ENCODE measurements at places on chromosomes 12 and 14. TPM values are rescaled to one million over a fixed set of nuclear protein-coding genes. Genes with fewer than 3 reads are reported as not detected.

Gene NXPH4
- total RNA-seq, result 5.1 TPM

Gene UNC79
- not detected for total RNA-seq

Gene SLC48A1
- total RNA-seq, result 27.3 TPM

Gene MED6
- 31.3 TPM for total RNA-seq

Gene NEUROD4
- total RNA-seq, result not detected
